ENCODE measurements at places on chromosomes 6 and 20.

DNA sequence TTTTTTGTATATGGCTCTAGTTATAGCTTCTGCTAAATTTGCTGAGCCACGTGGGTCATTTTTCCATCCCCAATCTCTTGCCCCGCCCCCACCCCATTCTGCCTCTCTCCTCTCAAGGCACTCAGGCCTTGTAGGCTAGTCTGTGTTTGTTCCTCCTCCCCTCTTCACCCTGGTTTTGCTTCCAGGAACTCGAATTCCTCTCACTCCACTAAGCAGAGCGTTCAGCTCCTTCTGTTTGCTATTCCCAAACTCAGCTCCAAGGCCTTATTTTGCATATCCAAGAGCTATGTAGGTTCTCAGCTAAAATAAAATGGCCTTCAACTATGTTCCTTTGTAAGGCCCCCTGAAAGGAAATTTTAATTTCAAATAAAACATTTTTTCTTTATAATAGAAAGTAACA, 1293.7 kb downstream of the EPHA7 start:
- DNase-seq, result no peak

- DNase-seq, result no peak
These were observed 35.9 kb downstream of the MOXD1 start for GRCh38 chr6:132365281-132365907.

- no peak for DNase-seq
These were observed 68.2 kb upstream of the SSTR4 start for GRCh38 chr20:22966787-22967464.

DNA sequence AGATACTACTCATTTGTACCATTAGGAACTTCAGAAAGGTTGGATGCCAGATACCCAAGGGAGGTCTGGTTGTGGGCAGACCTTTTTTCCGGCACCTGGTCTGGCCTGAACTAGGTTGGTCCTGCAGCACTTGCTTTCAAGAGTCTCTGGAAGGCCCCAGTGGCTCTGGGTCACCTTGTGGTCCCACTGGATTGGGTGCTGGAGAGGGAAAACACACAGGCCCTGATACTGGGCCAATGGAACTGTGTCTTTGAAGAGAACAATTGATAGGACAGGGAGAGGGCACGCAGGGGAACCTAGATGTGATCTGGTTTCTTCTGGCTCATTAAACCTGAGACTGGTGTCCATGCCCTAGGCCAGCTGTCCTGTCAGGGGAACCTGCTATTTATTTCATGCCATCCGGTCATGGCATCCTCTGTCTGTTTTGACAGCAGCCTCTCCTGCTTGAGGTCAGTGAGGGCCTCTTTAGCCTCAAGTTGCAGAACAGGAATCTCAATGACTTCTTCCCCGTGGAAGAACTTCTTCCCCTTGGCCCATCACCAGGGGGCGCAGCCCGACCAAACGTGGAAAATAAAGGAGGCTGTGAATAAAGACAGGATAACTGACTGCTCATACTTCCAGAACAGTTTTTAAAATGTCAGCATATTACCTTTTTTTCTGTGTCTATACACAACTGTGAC, 25.0 kb downstream of the TAF8 start:
- DNase-seq, result peak; percentile 65

- no peak for DNase-seq
These were observed 193.7 kb downstream of the QKI start for GRCh38 chr6:163608204-163608644.

GRCh38 chr20:33948480-33948879, 45.2 kb upstream of the RALY start:
- no peak for DNase-seq

- no peak for DNase-seq
These were observed 148.4 kb upstream of the LRFN2 start for GRCh38 chr6:40735521-40735920.

DNA sequence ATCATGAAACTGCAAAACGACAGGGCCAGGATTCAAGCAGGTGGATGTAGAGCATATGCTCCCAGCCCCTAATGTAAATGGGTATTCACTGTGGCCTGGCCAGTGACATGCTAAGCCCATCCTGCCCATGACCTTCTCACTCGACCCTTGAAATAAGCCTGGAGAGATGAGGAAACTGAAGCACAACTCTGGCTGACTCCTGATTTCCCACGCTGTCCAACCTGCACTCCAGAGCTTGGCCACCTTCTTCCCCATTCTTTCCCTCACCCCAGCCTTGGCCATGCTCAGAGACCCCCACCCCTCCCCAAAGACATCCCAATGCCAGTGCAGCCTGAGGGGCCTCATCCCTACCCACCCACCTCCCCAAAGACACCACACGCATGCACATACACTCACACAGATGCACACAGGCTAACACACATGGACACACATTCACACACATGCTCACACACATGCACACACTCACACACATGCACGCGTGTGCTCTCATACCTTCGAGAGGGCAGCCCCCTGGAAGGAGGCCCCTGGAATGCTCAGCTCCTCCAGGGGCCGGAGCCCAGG, 12.4 kb downstream of the TFEB start:
- DNase-seq, result no peak

DNA sequence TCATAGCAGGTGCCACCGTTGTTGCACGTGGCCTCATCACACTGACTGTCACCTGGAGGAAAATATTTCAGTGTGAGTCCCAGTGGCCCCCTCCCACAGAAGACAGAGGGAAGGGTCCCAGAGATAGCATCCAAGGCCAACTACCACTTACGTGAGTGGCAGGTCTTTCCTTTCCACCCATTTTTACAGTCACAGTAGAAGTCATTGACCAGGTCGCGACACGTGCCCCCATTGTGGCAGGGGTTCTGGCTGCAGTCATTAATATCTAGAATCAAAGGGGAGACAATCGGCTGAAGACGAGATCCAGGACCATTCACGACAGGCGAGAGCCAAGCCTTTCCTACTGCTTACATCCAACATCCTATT, 28.6 kb downstream of the JAG1 start:
- DNase-seq, result no peak

DNA sequence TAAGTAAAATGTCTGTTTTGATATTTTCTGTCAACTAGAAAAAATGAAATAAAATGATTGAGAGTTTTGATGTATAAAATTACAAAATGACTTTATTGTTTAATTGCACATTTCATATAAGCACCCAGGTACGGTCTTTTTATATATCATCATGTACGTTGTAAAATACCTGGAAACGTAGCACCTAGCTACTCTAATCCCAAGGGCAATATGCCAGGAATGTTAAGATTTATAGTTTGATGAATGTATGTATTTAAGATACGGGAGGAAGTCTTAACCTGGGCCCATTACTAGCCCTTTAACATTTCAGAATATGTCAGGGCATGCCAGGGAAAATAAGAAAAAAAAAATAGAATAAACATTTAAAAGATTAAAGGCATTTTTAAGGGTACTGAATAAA, 490.9 kb upstream of the NRSN1 start:
- no peak for DNase-seq

GRCh38 chr6:149242883-149243282, 74.6 kb upstream of the TAB2 start:
- peak; percentile 51 for DNase-seq

- no peak for DNase-seq
These were observed 144.2 kb downstream of the TTLL2 start for GRCh38 chr6:167469101-167469500.

DNA sequence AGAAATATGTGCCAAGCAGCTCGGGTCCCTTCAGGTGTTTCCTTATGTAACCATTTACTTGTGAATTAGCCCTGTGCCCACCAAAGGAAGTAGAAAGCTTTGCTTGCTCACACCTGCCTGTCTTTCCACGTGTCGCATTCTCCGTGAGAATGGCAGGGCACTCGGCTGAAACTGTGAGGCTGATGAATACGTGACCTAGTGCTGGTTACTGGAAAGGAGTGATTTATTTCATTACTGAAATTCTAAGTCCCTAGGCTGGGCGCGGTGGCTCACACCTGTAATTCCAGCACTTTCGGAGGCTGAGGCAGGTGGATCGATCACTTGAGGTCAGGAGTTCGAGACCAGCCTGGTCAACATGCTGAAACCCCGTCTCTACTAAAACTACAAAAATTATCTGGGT, 45.9 kb upstream of the TULP1 start:
- DNase-seq, result no peak

DNA sequence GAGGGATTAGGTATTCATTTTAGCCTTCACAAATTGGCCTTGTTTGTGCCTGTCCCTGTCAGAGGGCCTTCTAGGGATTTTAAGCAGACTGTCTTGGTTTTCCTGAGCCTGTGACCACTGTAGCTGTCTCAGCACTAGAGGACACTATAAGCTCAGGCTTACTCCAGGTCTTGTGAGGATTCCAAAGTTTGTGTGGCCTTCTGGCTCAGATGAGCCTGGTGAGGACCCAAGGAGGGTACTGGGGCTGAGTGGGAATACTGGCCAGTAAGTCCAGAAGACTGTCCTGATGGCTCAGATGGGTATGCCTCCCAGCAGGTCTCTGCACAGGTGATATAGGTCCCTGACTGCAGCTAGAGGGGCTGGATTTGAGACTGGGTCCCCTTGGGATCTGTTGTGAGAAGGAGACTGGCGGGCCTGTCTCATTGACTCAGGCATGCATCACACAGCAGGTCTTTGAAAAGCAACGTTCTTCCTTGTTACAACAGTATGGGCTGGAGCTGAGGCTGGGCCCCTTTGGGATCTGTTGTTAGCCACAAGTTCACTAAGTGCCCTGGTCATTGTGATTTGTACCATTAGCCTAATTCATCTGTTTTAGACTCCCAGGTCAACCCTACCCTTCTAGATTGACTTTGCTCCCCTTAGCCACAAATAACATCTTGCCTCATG, 26.3 kb upstream of the TFB1M start:
- DNase-seq, result peak; percentile 68

GRCh38 chr20:3658716-3659491, 4.3 kb downstream of the GFRA4 start:
- no peak for DNase-seq

DNA sequence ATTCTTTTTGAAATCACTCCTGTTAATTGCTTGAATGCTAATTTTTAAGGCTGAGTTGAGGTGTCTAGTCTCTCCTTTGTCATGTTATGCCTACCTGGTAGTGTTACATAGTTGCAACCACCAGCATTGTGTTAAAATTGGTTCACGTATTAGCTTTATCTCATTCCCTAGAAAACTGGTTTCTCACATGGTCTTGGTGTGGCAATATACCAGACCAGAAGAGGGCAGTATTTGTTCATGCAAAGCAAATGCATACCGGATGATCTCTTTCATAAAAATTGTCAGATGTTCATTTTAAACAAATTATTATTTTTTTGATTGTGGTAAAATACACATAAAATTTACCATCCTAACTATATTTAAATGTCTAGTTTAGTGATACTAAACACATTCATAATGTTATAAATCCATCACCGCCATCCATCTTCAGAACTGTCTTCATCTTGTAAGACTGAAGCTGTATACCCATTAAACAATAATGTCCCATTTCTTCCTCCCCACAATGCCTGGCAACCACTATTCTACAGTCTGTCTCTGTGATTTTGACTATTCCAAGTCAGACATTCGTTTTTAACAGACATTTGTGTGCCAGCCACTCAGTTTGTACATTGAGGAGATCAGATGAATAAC, 92.8 kb downstream of the ATRN start:
- DNase-seq, result peak; percentile 51

DNA sequence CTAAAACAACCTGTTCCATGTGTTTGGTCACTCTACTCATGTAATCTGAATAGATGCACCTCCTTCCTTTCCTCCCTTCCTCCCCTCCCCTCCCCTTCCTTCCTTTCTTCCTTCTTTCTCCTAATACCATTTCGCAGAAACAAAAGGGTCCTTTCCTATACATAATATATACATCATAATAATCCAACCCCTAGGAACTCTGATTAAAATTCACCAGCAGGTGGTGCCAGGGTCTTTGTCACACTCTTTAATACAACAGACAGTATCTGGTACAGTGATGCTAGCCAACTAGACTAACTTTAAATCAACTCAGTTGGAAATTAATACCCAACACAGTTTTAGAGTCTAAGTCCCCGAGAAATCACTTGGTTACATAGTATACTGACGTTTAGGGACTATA, 181.2 kb upstream of the SHLD1 start:
- peak; percentile 37 for DNase-seq

GRCh38 chr20:32661820-32662528, 11.8 kb downstream of the C20orf203 start:
- no peak for DNase-seq

DNA sequence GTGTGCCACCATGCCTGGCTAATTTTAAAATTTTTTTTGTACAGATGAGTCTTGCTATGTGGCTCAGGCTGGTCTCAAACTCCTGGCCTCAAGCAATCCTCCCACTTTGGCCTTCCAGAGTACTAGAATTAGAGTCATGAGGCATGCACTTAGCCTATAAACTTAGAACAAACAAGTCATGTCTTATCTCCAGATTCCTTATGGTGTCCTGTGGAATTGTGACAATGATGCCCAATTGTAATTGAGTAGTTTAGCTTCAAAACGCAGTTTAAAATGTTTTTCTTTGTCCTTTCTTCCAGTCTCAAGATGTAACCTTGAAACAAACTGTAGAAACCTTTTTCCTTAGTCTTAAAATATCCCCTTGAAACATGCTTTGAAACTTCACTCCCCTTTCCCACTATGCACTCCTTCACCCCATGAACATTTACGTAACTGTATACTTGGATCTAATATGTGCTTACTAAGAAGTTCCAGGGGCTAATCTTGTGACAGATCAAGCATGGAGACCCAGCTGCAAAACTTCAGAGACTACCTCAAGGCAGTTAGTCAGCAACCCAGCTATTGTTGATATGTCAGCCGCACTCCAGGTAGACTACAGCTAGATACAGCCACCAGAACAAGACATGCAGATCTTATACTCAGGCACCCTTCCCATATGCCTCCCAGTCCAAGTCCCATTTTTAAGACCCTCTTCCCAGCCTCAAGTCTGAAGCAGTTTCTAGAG, 46.2 kb downstream of the MAN1A1 start:
- DNase-seq, result no peak

- DNase-seq, result peak; percentile 68
These were observed 191.9 kb upstream of the SLC35B3 start for GRCh38 chr6:8627085-8627861.

GRCh38 chr20:37543828-37544227, 16.2 kb upstream of the BLCAP start:
- DNase-seq, result peak; percentile 35

- no peak for DNase-seq
These were observed 539.3 kb upstream of the ID4 start for GRCh38 chr6:19297880-19298279.

- no peak for DNase-seq
These were observed 1.2 kb downstream of the TREML2 start for GRCh38 chr6:41199552-41200246.

DNA sequence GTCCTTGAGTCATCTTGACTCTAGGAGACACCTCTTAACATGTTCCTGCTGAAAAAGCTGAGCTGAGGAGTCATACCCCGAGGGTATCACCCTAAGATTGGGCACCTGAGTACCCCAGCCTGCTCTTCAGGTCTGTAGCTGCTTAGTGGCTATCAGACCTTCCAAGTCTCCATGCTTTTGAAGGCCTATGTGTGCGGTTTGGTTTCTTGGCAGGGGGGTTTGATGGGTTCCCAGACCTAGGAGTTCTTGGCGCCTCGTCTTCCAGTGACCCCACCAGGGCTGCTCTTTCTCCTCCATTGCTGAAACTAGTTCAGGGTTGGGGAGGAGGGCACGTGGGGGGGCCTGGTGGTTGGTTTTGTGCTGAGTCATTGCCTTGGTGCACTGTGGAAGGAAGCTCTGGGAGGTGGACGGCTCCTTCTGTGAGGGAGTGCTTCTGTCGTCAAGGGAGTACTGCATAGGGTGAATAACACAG, 20.1 kb downstream of the IGF2R start:
- peak; percentile 52 for DNase-seq
